ENCODE measurements at places on chromosomes 6 and 20.

DNA sequence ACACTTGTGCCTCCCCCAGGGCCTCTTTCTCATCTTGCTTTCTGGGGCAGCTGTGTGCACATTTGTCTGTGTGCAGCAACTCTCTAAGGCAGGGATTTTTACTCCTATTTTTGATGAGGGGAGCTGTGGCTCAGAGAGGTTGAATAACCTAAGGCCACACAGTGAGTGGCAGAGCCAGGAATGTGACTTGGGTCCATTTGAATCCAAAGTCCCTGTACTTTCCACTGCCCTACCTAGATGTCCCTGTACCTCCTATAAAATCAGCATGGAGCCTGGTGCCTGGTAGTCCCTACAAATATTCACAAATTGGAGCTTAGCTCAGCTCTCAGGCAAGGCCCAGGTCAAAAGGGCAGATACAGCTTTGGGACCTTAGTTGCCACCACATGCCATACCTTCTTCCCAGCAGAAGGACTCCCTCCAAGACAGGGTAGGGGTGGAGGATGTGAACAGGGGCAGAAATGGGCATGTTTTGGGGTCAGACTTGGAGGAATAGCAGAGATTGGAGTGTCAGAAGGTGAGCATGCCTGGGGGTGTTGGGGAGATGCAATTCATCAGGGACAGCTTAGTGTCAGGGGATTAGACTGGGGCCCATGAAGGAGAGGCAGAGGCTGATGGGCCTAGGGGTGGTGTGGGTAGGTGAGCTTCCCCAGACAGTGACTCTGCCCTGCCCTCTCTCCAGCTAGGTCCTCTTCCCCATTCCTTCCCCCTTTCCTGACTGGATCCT, 4.1 kb upstream of the VEGFA start:
- no peak for DNase-seq

GRCh38 chr6:167839755-167840154, 13.0 kb downstream of the AFDN start:
- DNase-seq, result no peak

GRCh38 chr6:91879386-91879995, 1292.6 kb upstream of the MAP3K7 start:
- DNase-seq, result no peak

- DNase-seq, result no peak
These were observed 106.6 kb upstream of the LRFN2 start for GRCh38 chr6:40693768-40694167.

GRCh38 chr6:151869345-151869744, 61.9 kb downstream of the ESR1 start:
- DNase-seq, result no peak

DNA sequence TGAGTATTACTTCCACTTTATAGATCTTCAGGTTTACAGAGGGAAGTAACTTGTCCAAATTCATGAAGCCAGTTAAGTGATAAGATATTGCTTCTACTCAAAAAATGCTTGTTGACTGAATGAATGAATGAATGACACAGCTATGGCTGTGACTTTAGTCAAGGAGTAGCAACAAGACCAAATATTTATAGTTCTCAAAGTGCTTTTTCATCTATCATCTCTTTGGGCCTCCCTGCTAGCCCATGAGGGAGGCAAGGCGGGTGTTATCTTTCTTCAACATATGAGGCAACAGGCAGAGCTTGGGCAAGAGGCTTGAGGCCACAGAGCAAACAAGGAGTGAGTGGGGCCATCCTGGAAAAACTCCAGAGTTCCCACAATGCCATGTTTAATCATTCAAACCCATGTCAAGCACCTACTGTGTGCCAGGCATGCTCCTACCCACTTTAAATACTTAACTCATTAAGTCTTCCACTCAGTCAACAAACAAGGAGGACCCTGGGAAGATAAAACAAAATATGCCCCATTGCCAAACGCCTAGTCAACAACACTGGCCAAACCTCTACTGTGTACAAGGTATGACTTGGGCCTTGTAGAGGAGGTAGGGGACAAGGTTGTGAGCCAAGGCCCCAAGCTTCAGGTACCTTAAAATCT, 15.9 kb downstream of the BCL2L1 start:
- no peak for DNase-seq

DNA sequence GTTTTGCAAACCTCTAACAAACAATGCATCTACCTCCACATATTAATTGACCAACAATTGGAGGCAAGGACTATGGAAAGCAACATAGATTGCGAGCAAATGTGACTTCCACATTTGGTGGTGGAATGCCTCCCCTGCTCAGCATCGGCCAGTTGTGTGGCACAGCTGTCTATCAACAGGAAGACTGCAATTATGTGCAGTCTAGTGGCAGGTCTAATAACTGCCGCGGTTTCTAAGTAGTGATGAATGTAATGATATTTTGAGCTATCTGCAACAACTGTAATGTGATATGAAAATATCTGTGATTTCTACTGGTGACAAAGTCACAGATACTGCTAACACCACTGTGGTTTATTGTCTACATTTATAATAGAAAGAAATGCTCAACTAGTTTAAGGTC, 56.8 kb downstream of the NCR2 start:
- DNase-seq, result no peak

- no peak for DNase-seq
These were observed 76.7 kb upstream of the CLDN20 start for GRCh38 chr6:155187106-155187505.

GRCh38 chr20:33673410-33674293, 576 bp downstream of the NECAB3 start:
- no peak for DNase-seq
